ENCODE measurements at places on chromosomes 1 and 21.

DNA sequence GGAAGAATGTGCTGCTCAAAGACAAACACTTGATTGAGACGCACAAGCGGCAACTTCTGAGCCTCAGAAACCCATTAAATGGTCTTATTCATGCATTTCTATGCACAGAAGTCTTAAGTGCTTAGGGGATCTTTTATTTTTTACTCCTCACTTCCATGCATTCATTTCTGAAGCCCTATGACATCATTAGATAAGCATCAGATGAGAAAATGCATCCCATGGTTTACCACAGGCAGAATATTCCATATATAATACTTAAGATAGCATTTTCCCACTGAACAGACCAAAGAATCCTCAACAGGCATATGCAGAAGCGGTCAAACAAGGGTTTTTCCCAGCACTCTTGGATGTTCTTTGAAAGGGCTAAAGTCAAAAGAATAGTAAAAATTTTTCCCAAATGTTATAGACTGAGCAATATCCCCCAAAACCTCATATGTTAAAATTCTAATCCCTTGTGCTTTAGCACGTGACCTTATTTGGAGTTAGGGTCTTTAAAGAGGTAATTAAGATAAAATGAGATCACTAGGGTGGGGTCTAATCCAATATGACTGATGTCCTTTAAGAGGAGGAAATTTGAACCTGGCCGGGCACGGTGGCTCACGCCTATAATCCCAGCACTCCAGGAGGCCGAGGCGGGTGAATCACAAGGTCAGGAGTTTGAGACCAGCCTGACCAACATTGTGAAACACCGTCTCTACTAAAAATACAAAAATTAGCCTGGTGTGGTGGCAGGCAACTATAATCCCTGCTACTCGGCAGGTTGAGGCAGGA, 22.6 kb upstream of the FAM89A start:
- DNase-seq, result no peak

- DNase-seq, result no peak
Observed at GRCh38 chr1:76867342-76868130, at the start of gene ST6GALNAC5. TSS of gene ST6GALNAC5 (plus strand) at chr1:76867480.

GRCh38 chr1:37471345-37472231, 2.8 kb upstream of the ZC3H12A start:
- no peak for DNase-seq

GRCh38 chr1:119582801-119583200, 65.3 kb downstream of the ZNF697 start:
- DNase-seq, result no peak

GRCh38 chr1:156692925-156693847, 12.2 kb downstream of the CRABP2 start:
- DNase-seq, result no peak

GRCh38 chr1:54016343-54017282, 1.4 kb downstream of the LDLRAD1 start:
- no peak for DNase-seq

GRCh38 chr1:217342105-217342504, 288.8 kb downstream of the GPATCH2 start:
- no peak for DNase-seq

GRCh38 chr1:29451368-29451892, 215.1 kb downstream of the PTPRU start:
- DNase-seq, result no peak

GRCh38 chr1:36693161-36693525, 210.4 kb upstream of the CSF3R start:
- DNase-seq, result no peak

DNA sequence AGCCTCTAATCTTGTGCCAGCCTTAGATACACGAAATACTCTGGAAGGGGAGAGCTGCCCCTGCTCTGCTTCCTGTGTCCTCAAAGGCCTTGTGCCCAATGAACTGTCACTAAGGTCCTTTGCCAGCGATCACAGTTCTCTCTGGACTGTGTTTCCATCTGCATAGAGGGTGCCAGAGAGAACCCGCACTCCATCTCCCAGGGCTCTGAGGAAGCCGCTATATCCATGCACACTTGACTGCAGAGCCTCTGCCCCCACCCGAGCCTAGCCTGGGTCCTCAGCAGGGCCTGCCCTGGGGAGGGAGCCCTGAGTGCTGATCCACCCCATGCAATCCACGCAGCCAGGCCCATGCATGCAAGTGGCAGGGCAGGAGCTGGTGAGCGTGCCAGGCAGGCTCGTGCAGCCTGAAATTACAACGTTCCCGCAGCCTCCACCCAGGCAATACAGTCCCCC, 30.6 kb upstream of the KIF21B start:
- DNase-seq, result no peak

DNA sequence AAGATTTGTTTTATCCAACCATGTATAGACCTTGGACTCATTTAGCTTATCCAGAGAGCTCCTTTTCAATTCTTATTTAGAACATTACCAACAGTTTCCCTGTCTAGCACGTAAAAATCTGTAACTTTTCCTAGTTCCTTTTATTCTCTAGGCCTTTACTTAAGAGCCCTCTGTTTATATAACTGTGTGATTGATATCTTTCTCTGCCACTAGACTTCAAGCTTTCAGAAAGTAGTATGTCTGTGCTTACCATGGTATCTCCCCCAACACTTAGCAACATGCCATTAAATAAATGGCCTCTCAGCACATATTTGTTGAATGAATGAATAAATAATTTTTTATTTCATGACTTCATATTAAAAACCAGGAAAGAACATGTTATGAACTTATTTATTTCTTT, 209.4 kb downstream of the PTPRC start:
- no peak for DNase-seq

All from esophagus squamous epithelium (tissue), 5 donors.